H1 (cell line): ENCODE measurements at places on chromosomes 3 and 15. TPM values are rescaled to one million over a fixed set of nuclear protein-coding genes. Genes with fewer than 3 reads are reported as not detected.

- no peaks in the 10 kb centered on the region for H3K36me3 ChIP-seq
- no peak overlapping the region for H3K27ac ChIP-seq
- DNase-seq: no peak
- H3K4me3 ChIP-seq: no peak overlapping the region
- no peaks in the 10 kb centered on the region for H3K27me3 ChIP-seq
These were observed 161.1 kb downstream of the CACNA2D3 start for GRCh38 chr3:54283470-54283869.

DNA sequence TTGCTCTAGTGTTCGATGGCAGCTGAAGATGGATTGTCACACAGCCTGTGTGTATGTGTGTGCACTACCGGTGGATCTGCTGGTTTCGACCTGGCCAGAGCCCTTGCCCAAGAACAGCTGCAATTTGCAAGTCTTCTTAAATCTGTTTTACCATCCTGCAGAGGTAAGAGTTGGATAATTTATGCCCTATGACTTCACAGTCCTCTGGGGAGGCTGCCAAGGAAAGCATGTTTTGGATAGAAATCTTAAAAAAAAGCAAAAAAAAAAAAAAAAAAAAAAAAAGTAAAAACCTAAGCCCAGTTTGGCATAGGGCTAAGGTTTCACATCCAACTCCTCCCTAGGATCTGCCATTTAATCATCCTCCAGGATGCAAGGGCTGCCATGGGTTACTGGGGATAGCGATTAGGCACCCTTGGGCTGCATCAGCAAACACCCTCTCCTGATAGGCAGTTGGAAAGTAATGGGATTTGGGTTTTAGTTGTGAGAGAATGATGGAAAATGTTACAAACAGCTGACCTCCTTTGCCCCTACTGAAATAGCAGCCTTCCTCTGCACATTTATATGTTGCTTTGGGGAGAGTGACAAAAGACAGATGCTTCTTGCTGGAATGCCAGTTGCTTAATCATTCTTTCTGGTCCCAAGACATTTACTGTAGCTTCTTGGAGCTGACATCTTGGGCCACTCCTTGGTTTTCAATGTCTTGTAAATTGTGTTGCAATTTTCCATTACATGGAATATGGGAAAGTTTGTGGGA is 35.4 kb downstream of the CD200R1L start:
- no peak for DNase-seq
- no peaks in the 10 kb centered on the region for H3K36me3 ChIP-seq
- no peaks in the 10 kb centered on the region for H3K4me1 ChIP-seq
- no peak overlapping the region for H3K27ac ChIP-seq

DNA sequence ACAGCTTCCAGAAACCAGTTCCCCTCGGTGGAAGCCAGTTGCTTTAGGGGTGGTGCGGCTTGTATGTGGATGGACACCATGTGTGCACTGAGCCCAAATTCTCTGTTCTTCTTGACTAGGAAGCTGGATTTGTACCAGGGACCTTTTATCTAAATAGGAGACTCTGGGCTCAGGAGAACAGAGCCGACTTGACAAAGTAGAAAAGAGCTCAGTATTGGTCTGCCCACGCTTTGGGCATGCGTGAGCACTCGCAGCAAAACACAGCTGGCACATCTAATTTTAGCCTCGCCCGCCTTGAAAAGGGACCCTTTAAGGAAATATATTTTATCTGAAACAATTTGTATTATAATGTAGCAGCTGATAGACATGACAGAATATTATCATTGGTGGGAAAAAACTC is 1.1 kb upstream of the RBMS3 start:
- no peaks in the 10 kb centered on the region for H3K27me3 ChIP-seq
- H3K27ac ChIP-seq: no peak overlapping the region
- H3K36me3 ChIP-seq: no peaks in the 10 kb centered on the region
- H3K4me3 ChIP-seq: no peak overlapping the region

The SAMMSON gene
- not detected in 2 replicates for polyA plus RNA-seq
